Astrocyte of the hippocampus (primary cell): ENCODE measurements at places on chromosomes 6 and 20.

- DNase-seq: no peak
These were observed 84.5 kb downstream of the SESN1 start for GRCh38 chr6:109009962-109010704.

GRCh38 chr20:59672576-59672975, 68.2 kb downstream of the PHACTR3 start:
- DNase-seq: no peak

DNA sequence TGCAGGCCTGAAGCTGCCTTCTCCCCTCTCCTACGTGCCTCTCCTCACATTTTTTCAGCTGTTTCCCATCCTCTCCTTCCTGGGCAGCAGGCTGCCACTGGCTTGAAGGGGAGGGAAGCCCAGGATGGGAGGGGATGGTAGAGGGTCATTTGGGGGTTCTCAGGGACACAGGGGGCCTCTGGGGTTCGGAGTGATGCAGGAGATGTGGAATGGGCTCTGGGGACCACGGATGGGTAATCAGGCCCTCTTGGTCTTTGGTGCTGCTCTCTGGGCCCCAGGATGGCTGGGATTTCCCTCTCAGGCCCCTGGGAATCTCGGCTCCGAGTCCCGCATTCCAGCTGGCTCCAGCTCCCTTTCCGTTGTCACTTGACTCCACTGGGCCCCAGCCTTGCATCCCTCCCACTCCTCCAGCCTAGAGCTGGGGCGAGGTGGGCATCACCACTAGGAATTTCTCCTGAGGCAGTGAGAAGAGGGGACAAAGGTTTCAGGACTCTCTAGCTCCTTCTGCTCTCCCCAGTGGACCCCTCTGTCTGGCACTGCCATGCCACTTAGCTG, 2.0 kb upstream of the DDR1 start:
- DNase-seq: peak; percentile 45

DNA sequence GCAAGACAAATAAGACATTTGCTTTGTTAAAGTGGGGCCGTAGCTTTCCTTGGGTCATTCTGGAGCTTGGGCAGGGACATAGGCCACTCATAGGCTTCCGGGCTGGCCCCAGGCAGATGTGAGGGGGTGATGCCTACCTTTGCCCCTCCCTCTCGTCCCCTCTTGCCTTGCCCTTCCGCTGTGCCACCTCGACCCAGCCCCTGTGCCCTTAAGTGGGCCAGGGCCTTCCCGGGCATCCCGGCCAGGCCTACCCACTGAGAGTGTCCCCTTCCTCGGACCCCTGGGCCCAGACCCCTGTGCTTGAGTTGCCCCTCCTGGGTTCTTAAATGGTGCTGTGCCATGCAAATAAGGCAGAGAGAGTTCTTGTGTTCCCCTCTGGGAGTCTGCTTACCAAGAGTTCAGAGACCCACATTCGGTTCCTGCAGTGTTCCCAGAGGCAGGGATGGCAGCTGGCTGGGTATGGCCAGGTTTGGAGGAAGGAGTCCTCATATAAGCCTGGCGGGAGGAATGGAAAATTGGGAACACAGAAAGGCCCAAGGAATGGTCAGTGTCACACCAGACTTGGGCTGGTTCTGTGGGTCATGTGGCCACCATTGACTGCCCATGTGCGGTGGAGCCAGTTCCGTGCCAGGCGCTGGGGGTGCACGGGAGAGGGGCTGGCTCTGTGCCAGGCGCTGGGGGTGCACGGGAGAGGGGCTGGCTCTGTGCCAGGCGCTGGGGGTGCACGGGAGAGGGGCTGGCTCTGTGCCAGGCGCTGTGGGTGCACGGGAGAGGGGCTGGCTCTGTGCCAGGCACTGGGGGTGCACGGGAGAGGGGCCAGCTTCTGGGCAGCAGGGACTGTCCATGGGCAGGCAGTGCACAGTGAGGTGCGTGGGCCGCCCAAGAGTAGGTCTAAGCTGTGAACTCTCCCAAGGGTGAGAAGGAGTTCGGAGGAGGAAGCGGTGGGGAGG, 173.5 kb upstream of the SNX9 start:
- DNase-seq: no peak

- DNase-seq: peak; percentile 52
These were observed 48.1 kb upstream of the SMLR1 start for GRCh38 chr6:130778946-130779657.

GRCh38 chr6:41451515-41452163, 94.5 kb upstream of the FOXP4 start:
- no peak for DNase-seq

GRCh38 chr6:100217225-100218012, 223.4 kb upstream of the MCHR2 start:
- no peak for DNase-seq

- no peak for DNase-seq
These were observed 34.9 kb upstream of the ARHGAP18 start for GRCh38 chr6:129744880-129745237.

DNA sequence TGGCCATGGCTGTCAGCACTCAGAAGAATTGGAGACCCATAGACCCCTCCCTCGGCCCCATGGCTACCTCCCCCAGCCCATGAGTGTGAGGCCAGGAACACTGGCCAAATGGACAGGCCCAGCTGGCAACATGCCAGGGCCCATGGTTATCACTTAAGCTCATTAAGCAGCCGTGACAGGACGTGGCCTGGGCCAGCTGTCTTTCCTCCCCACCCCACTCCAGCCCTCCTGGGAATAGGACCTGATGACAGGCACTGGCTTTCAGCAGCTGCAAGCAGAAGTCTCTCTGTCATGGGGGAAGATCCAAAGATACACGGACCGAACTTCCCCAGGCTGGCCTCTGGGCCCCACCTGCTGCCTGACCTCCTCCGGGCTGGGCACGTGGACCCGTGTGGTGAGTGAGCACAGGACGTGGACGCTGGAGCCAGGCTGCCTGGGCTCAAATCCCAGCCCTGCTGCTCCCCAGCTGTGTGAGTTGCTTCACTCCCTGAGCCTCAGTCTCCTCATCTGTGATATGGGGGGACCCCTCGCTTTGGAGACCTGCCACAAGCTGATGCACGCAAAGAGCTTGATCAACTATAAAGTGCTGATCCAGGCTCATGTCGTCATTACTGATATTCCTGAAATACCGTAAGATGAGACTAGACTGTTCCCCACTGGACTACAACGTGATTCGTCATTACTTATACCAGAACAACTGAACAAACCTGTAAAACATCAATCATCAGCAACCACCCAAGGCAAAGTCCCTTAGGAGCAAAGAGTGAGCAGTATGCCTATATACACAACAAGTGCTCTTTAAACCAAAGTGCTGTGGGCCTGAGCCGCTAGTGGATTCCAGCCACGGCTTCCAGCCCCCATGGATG, 22.0 kb upstream of the VSTM2L start:
- no peak for DNase-seq

DNA sequence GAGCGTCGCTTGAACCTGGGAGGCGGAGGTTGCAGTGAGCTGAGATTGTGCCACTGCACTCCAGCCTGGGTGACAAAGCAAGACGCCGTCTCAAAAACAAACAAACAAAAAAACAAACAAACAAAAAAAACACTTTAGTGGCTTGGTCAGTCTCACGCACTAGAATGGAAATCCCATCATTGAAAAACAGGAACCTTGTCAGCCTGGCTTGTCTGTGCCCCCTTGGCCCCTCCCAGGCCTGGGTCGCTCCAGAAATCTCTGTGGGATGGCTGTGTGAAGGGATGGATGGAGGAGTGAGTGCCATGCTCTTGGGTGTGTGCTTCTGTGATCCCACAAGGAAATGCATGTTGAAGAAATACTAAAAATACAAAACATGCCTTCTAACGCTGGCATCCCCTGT, 20.9 kb upstream of the NAA20 start:
- no peak for DNase-seq

DNA sequence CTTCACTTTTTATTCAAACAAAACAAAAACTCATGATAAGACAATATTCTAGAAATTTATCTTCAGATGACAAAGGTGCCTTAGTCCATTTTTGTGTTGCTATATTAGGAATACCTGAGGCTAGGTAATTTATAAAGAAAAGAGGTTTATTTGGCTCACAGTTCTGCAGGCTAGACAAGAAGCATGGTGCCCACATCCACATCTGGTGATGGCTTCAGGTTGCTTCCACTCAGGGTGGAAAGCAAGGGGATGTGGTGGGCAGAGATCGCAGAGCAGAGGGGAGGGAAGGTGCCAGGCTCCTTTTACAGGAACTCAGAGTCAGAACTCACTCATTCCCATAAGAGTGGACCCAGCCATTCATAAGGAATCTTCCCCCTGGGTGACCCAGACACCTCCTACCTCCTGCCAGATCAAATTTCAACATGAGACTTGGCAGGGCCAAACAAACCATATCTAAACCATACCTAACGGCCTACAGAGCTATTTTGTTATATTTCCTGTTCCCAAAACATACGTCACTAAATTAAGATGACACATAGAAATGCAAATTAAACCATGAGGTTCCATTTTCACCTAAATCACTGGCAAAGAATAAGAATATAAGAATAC, 26.4 kb downstream of the ABHD12 start:
- DNase-seq: no peak

GRCh38 chr6:111080698-111081097, 6.6 kb upstream of the SLC16A10 start:
- peak; percentile 37 for DNase-seq

GRCh38 chr6:87241304-87241703, 81.1 kb upstream of the SMIM8 start:
- no peak for DNase-seq

- DNase-seq: peak; percentile 60
These were observed 14.6 kb upstream of the CDK5RAP1 start for GRCh38 chr20:33415948-33416347.

DNA sequence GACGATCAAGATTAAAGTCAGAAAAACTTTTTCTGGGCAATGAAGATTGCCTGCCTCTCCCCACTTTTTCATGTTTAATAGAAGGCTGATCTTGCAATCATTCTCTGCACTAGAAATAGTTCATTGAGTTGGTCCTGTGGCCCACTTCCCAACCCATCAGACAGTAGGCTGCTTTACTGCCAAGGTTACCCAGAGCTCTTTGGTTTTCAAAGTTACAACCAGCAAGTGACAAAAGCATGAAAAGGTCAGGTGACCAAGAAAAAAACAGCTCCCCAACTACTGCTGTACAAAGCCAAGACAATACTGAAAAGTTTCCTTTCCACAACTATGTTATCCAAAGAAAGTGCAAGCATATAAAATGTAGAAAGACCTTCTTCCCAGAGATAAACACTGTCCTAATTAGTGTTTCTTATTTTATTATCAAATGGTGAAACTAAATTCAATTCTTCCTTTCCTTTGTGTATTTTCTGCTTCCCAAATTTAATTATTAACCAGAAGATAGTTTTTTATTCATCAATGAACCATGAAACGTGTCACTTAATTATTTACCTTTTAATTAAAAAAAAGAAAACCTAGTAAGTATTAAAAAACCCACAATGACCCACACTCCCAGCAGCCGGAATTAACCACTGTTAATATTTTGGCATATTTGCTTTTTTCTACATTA, 16.6 kb downstream of the DNAAF9 start:
- DNase-seq: peak; percentile 15

GRCh38 chr6:36358226-36358915, 21.7 kb upstream of the BNIP5 start:
- peak; percentile 92 for DNase-seq

- DNase-seq: no peak
These were observed 5.2 kb downstream of the BICRAL start for GRCh38 chr6:42787063-42787472.

DNA sequence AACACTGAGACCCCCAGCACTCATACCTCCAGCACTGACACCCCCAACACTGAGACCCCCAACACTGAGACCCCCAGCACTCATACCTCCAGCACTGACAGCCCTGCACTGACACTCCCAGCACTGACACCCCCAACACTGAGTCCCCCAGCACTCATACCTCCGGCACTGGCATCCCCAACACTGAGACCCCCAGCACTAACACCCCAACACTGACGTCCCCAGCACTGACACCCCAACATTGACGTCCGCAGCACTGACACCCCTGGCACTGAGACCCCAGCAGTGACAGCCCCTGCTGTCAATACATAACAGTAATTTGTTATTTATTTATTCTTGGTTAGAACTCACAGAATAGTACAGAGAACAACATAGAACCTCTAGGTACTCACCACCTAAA, 58.0 kb downstream of the ERMARD start:
- no peak for DNase-seq

- DNase-seq: no peak
These were observed 55.8 kb downstream of the PLAGL1 start for GRCh38 chr6:143952060-143952778.

- DNase-seq: no peak
These were observed 45.1 kb downstream of the MTHFD1L start for GRCh38 chr6:150910561-150910960.

- no peak for DNase-seq
These were observed 50.8 kb downstream of the GMDS start for GRCh38 chr6:2194643-2195042.

GRCh38 chr6:43868467-43868866, 98.5 kb downstream of the VEGFA start:
- no peak for DNase-seq

GRCh38 chr6:100229512-100229911, 235.2 kb downstream of the SIM1 start:
- DNase-seq: no peak

- no peak for DNase-seq
These were observed 49.8 kb downstream of the MYB start for GRCh38 chr6:135230711-135231468.

GRCh38 chr6:140623498-140623897, 1249.0 kb upstream of the CITED2 start:
- no peak for DNase-seq

DNA sequence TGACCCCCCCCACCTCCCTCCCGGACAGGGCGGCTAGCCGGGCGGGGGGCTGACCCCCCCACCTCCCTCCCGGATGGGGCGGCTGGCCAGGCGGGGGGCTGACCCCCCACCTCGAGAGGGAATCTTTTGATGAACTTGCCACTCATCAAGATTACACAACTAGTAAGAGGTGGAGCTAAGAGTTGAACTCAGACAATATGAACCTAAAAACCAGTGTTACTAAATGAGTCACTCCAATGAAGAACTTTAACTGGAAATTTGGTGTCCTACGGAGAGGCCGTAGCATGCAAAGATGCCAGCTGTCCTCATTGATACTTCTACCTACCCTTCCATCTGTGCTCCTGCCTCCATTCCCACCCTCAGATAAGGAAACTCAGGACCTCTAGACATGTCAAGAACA, 42.8 kb downstream of the PFDN4 start:
- DNase-seq: no peak

DNA sequence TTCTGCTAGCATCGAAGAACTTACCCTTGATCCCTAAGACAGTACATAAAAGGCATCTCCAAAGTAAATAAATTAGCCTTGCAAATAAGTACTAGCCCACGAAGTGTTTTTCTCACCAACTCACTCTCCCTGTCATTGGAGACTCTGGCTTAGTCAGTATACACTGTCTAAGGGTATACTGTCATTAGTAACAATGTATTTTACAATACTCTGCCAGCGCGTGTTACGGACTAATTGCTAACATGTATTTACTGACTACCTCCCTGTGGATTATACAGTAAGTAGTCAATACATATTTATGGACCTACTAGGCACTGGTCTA, 72.1 kb downstream of the NFATC2 start:
- no peak for DNase-seq

- no peak for DNase-seq
These were observed 12.8 kb downstream of the MYLK4 start for GRCh38 chr6:2737885-2738284.

GRCh38 chr6:128882991-128883611, at the start of gene LAMA2:
Gene LAMA2, plus strand, starts transcription at chr6:128883138. Its CDS starts 108 bp downstream, at chr6:128883246.
- peak; percentile 81 for DNase-seq

GRCh38 chr6:74585753-74586152, 620.1 kb downstream of the COL12A1 start:
- DNase-seq: no peak

- no peak for DNase-seq
These were observed 542.0 kb upstream of the MARCKS start for GRCh38 chr6:113315165-113315564.
